ENCODE measurements at places on chromosomes 4 and X. TPM values are rescaled to one million over a fixed set of nuclear protein-coding genes. Genes with fewer than 3 reads are reported as not detected.

DNA sequence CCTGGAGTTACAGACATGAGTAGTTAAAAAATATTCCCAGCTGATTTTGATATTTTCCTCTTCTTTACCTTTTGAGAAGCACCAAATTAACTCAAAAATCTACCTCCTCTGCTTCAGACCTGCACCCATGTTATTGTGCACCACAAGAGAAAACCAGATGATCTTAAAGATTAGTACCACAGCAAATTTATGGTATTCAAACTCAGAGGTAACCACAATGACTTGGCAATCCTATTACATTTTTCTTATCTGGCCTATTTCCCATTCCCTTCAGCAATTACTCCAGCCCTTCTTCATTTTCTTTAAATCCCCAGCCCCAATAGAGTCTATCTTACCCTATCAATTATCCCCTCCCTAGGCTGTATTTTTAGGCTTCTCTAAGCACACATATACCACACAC, 535.1 kb downstream of the FAT4 start:
- no peaks in the 10 kb centered on the region for H3K27me3 ChIP-seq
- DNase-seq, result no peak
- no peak overlapping the region for H3K27ac ChIP-seq
- H3K36me3 ChIP-seq, result no peaks in the 10 kb centered on the region

DNA sequence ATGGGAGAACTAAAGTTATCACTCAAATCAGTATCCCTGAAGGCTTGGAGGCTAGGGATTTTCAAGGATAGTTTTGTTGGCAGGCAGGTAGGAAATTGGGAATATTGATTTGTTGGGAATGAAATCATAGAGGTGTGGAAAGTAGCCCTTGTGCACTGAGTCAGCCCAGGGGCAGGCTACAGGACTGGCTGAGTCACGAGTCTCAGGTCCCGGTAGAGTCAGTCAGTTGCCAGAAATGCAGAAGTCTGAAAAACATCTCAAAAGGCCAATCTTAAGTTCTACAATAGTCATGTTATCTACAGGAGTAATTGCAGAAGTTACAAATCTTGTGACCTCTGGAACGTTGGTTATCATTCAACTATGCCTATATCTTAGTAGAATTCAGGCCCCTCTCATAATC, 153.1 kb downstream of the GC start:
- no peak for DNase-seq
- no peaks in the 10 kb centered on the region for H3K36me3 ChIP-seq
- H3K27ac ChIP-seq, result no peak overlapping the region
- H3K4me3 ChIP-seq, result no peak overlapping the region
- H3K27me3 ChIP-seq, result no peaks in the 10 kb centered on the region
- H3K4me1 ChIP-seq, result no peaks in the 10 kb centered on the region

- no peaks in the 10 kb centered on the region for H3K27me3 ChIP-seq
- no peaks in the 10 kb centered on the region for H3K4me1 ChIP-seq
Observed at GRCh38 chr4:158850800-158851644, 82.2 kb downstream of the FNIP2 start.

Gene HSFX4
- polyA plus RNA-seq, result not detected

Gene CT45A10
- polyA plus RNA-seq, result not detected

Gene IL3RA
- polyA plus RNA-seq, result 3.4 TPM

Gene CLDN34
- not detected for polyA plus RNA-seq

All from cardiac muscle cell (in vitro differentiated cells and primary cell).